Smooth muscle cell of the coronary artery (primary cell): ENCODE measurements at places on chromosomes 2 and 18. TPM values are rescaled to one million over a fixed set of nuclear protein-coding genes. Genes with fewer than 3 reads are reported as not detected.

The CCDC142 gene
- total RNA-seq, result 14.8 and 20.5 TPM in 2 replicates

The LIMS4 gene
- 1.4 and 11.9 TPM in 2 replicates for total RNA-seq

The ALPG gene
- not detected in 2 replicates for total RNA-seq

The FAM124B gene
- total RNA-seq, result 0.08 and 0.12 TPM in 2 replicates
